ENCODE measurements at places on chromosomes 4 and X.

DNA sequence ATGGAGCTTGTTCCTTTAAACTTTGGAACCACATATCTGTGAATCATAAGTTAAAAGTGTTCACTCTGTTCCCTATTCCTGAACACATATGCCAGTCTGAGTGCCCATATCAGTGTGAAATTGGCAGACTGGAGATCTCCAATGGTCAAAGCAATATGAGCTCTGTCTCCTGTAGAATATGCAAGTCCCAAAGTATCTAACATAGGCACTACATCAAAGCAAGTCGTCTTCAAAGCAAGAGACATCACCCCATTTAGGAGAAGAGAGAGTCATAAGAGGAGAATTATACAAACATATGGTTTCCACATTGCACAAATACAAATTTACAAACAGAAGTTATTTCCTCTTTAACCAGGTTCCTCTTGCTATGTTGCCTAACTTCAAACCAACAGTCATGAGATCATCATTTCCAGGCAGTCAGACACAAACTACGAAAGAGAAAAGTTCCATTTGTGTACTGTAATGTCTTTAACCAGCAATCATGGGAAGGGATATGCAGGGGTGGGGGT lies 9.9 kb upstream of the GK start:
- no peak for DNase-seq

DNA sequence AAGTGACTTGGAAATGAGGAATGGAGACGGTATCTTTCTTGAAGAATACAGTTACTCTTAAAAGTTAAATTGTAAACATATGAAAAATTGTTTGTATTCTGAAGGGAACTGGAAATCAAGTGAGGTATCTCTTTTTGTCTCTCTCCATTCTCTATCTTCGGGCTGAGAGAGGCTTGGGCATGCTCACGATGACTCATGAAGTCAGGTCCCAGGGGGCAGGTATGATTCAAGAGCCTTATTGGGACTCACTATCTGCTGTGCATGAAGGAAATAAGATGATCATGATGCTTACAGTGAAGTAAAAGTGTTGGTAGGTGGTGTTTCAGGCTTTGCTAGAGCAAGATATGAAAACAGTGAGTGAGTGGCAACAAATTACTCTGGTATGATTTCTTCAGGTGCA lies 200.4 kb upstream of the PITX2 start:
- peak; percentile 60 for DNase-seq

DNA sequence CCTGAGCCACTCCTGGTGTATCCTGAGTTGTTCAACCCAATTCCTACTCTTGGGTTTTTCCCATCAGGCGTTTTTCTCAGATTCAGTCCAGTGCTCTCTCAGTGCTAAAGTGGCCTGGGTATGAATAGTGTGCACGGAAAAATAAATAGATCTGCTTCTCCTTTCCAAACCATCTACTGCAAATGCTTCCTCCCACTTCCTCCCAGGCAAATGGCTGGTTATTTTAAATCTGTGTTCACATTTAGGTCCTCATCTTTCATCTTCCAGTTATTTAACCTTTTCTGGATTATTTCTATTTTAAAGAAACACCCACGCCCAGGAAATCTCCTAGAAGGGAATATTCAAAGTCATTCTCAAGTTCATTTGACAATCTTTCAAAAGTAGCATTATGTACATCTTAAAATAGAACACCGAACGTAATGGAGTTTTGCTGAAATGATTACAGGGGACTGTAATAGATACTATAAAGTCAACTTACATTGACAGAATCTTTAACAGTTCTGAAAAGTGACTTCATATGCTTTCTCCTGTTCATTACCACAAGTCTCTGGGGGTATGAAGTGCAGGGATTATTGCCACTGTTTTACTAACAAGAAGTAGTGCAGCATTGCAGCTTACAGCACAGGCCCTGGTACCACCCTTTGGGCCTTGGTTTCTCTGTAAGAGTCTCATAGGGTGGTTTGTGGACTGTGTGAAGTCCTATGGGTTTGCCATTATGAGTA lies 66.3 kb downstream of the MED28 start:
- DNase-seq = no peak

- no peak for DNase-seq
These were observed 39.4 kb upstream of the PPARGC1A start for GRCh38 chr4:23929248-23929647.

- no peak for DNase-seq
These were observed 15.2 kb upstream of the GALNT7 start for GRCh38 chr4:173153445-173153844.

- DNase-seq = no peak
These were observed 1472.0 kb downstream of the FAM133A start for GRCh38 chrX:95145848-95146490.

DNA sequence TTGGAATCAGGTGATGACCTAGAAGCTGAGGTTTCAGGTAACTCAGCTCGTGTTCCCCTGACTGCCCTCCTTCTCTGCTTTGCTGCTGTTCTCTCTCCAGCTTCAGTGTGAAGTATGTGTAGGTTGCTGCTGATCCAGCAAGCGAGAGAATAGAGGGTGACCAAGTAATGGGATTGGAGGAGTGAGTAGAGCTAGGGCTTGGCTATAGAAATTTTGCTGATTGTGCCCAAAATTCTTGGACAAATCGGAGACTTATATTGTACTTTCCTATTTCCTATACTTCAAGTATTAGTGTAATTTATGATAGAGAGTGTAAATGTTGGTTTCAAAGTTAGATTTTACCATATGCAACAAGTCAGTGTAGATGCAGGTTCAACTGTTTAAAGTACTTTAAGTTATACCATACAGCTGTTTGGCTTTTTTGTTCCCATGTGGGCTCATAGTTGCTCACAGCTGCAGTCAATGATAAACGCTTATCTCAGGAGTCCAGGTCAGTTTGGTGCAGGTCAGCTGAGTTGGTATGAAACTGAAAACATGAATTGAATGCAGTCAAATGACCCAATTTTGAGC lies 48.0 kb downstream of the RAPGEF2 start:
- DNase-seq = no peak

DNA sequence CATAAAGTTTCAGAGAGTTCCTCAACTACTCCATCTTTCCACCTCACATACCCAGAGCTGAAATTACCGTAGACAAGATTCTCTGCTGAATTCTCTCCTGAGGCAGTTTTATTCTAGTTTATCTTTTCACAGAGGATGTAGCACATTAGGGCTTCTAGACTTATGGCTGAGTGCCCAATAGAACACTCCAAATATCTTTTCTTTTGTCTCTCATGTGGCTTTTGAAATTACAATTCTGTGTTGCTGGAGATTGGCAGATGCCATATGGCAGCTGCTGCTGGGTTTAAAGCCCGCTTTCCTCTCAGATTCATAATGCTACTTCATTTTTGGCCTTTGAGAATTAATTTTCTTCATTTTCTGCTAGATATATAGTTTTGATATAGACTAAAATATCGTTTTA lies 107.6 kb upstream of the BANK1 start:
- no peak for DNase-seq

GRCh38 chrX:110051559-110051958 lies 48.6 kb downstream of the TMEM164 start:
- DNase-seq = no peak

GRCh38 chr4:156146571-156146970 lies 192.9 kb upstream of the CTSO start:
- no peak for DNase-seq

DNA sequence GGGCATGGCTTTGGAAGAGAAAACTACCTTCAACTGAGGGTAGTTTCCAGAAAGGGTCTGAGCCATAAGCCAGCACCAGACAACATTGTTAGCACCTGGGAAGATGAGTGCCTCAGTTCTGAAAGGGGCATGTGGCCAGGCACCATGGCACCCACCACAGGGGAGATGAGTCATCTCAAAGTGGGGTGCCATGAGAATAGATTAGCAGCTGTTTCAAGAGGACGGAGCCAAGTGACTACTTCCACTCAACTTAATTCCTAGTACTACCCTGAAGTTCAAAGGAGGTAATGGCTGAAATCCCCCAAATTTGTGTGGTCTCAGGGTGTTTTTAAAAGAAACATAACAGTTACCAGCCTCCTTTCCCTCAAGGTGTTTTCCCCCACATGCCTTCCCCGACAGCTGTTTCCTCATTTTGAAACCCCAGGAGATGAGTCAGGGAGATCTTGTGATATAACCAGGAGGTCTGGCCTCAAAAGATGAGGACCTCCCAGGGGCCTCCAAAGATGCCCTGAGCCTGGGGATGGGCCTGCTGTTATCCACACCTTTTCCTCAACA lies 27.8 kb upstream of the FTHL17 start:
- DNase-seq = no peak

DNA sequence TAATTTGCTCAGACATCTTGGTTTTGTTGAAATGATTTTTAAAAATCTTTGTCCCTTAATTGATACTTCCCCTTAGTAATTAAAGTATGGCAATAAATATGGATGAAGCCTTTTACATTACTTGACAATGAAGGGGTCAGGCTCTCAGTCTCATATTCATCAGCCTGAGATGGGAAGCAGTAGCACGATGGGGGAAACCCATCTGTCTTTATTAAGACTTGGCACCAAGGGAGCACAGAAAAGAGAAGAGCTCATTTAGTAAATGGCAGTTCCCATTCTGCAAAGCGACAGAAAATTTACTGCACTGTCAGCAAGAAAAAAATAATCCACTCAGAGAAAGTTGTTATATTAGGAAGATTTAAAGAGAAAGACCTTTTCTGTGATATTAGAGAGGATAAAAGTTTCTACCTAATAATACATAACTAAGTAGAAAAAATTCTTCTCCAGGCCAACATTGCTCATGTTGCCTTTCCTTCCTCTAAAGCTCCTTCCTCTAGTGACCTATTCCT lies 7.9 kb upstream of the SERTM2 start:
- DNase-seq = no peak

GRCh38 chr4:673349-674091 lies 556 bp downstream of the ATP5ME start:
- peak; percentile 18 for DNase-seq

DNA sequence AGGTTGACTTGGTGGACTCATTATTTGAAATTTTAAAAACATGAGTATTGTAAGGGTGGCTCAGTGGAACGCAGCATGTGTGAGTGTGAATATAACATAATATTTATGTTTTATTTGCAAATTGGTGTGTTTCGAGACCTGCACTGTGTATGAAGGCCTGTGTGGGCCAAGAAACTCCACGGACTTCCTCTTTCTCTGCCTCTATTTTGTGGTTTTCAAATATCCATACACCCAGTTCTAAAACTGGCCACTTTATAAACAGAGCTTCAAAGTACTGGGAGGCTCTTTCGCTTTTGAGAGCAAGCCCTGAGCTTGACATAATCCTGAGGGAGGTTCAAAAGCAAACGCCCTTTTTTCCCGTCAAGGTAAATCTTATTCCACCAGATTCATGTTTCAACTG lies 187.7 kb downstream of the GPAT3 start:
- DNase-seq = no peak

- DNase-seq = no peak
These were observed 35.5 kb downstream of the NWD2 start for GRCh38 chr4:37279894-37280592.

DNA sequence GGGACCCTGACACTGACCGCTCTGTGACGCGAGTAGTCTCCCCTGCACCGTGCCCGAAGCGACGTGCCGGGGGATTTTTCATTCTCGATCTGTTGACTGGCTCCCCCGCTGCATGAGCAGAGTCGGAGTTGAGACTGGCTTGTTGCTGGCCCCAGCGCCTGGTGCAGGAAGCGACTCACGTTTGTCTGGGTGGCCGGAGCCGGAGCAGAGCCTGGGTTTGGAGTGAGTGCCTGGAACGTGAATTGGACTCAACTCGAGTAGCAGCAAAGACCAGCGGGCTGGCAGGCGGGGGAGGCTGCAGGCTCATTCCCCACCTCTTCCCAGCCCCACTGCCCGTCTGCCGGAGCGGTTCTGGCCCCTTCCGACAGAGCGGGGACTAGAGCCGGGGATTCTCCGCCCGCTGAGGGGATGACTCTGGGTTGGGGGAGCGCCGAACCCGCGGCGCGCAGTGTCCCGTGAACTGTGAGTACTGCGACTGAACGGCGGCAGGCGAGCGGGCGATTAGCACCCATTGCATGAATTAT lies 554 bp downstream of the PCDH7 start:
- DNase-seq = peak; percentile 27

DNA sequence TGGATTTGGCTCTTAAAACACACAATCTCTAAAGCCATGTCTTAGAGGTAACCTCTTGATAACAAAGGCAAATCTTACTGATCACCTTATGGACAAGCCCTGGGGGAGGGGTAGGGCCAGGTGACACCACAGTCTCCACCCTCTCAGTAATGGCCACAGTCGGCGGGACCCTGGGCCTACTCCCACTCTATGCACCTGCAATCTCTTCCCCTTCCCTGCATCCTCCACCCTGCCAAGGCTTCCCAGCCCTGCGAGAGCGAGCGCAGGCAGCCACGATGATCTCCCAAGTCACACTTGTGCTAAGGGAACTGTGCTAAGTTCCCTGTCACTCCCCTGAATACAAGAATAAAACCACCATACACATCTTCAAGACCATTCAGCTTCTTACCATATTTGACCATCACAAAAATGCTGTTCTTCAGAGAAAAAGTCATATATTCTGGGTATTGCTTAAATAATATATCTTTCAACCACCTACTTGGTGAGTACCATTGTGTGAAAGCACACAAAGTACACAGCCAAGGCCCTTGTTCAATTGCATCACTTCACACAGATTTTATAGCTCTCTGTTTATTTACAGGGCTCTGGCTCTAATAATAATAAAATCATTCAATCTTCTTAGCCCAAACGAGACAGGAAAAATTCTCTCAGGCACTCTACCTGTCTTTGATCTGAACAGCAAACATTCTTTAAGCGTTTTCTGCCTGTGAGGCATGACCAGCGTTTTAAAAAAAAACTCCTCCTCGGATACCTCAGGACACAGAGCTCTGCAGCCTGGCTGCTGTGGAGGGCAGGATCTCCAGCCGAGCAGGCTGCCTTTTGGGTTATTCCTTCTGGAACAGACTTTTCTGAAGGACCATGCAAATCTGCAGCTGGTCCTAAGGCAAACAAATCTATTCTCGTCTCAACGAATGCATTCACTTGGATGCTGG lies 115.7 kb upstream of the MAP3K15 start:
- no peak for DNase-seq

GRCh38 chr4:85632981-85633380 lies 158.0 kb downstream of the ARHGAP24 start:
- DNase-seq = no peak

GRCh38 chr4:18566970-18567799 lies 545.6 kb upstream of the LCORL start:
- peak; percentile 38 for DNase-seq

- no peak for DNase-seq
These were observed 34.6 kb downstream of the PPP2R2C start for GRCh38 chr4:6437826-6438238.

GRCh38 chr4:20684852-20685763 lies 15.2 kb upstream of the PACRGL start:
- DNase-seq = no peak

Data from brain microvascular endothelial cell (primary cell).